ENCODE measurements at places on chromosomes 11 and 22. TPM values are rescaled to one million over a fixed set of nuclear protein-coding genes. Genes with fewer than 3 reads are reported as not detected.

Gene PDE3B
- 14.8 TPM for total RNA-seq

Gene KLHL22
- total RNA-seq: 51.1 TPM

Gene DRD2
- under 0.01 TPM for total RNA-seq

Gene SPTBN2
- 1.2 TPM for total RNA-seq

Gene ENTHD1
- not detected for total RNA-seq

Gene GLYAT
- not detected for total RNA-seq

Gene P2RY6
- total RNA-seq: 0.17 TPM

Gene PAMR1
- total RNA-seq: 141 TPM

Gene PARVA
- total RNA-seq: 53.1 TPM

Gene MFRP
- under 0.01 TPM for total RNA-seq

Gene APOL1
- total RNA-seq: 57.9 TPM

Gene EIF3F
- total RNA-seq: 385 TPM

Gene RGL4
- total RNA-seq: under 0.01 TPM

Gene VWCE
- total RNA-seq: 8.4 TPM

Gene USP2
- total RNA-seq: 0.29 TPM

Gene TYR
- not detected for total RNA-seq

Gene CREB3L1
- total RNA-seq: 56.1 TPM

Gene C11orf97
- not detected for total RNA-seq

Gene FUT4
- 4.9 TPM for total RNA-seq

Gene EXPH5
- total RNA-seq: 2.3 TPM

Gene SCARF2
- total RNA-seq: 25.2 TPM

Gene ANGPTL5
- 1.3 TPM for total RNA-seq

Gene IRAG1
- total RNA-seq: 7.0 TPM

Gene ACP2
- total RNA-seq: 26.6 TPM
